Stimulated activated CD4-positive, alpha-beta T cell treated with anti-CD3 and anti-CD28 coated beads, TNF-alpha, amount 100 ng/mL, for 24 hours (primary cell): ENCODE measurements at places on chromosomes 6 and 20.

DNA sequence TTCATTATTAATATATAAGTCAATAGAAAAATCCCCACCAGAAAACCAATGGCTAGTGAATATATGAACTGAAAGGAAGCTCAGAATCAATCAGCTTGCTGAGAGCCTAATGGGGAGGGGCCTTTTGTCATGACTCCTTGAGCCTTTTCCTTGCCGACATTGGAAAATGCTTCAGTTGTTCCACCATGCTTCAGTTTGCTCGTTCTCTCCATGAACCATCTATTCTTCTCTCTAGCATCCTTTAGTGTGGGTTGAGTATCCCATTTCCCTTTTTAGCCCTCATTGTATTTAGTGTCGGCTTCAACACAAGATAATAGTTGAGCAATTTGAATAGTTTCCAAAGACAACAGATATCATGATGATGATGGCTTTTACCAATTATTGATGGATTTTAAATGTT lies 139.9 kb downstream of the ADGRG6 start:
- DNase-seq, result no peak

DNA sequence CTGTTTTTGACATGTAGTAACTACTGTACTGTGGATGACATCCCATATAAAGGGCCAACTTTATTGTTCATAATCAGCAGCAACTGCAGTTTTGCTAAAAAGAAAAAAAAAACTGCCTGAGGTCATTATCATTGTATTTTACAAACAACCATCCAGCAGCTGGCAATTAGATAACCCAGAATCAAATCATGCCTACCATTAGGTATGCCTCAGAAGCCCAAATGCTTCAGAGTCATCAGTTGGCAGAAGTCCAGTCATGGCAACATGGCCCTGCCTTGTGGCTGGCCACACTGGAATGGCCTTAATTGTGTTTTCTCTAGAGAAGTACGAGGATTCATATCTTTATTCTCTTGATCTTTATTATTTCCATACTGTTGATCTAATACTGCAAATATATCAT lies 462.4 kb upstream of the NRSN1 start:
- DNase-seq, result no peak

GRCh38 chr6:137933696-137934095 lies 66.6 kb downstream of the TNFAIP3 start:
- DNase-seq, result no peak

DNA sequence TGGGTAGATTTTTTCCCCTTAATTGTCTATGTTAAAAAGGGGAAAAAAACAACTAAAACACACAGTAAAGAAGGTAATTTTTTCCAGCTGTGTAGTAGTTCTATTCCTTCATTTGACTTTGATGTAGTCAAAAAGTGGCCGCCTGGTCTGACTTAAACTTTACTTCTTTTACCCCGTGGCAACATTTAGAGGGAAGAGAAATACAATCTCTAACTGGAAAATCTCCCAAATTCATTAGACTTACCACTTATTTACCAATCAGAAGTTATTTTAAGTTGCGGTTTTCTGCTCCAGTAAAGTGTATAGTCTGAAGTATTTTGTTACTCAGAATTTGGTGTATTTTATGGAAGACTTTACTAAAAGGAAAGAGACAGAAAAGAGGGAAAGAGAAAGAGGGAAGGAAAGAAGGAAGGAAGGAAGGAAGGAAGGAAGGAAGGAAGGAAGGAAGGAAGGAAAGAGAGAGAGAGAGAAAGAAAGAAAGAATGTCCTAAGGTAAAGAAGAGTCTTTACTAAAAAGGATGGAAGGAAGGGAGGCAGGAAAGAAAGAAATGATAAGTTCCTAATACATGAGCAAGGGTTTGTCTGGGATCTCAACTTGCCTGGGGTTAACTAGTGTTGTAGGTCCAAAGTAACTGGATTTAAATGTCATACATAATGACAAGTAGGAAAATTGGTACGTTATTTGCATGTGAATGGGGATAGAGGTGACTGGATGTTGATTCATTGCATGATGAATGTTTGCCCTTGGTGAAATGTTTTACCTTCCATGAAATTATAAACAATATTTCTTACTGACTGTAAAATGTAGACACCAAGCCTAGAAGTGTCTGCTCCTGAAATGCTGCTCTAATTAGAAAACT lies 135.1 kb downstream of the SAMD5 start:
- DNase-seq, result no peak

DNA sequence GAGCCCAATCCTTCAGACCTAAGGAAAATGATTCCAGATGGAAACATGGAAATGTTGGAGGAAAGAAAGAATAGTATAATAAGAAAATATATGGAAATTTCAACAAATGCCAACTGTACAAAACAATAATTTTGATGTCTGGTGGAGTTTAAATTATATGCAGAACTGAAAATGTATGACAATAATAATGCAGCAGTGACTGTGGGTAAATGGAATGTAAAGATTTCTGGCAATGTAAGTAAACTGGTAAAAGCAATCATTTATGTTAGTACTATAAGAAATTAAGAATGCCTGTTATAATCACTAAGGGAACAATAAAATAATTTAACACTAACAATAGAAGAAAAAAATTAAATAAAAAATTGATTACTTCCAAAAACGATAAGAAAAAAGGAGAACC lies 89.0 kb downstream of the EDN1 start:
- DNase-seq, result no peak

DNA sequence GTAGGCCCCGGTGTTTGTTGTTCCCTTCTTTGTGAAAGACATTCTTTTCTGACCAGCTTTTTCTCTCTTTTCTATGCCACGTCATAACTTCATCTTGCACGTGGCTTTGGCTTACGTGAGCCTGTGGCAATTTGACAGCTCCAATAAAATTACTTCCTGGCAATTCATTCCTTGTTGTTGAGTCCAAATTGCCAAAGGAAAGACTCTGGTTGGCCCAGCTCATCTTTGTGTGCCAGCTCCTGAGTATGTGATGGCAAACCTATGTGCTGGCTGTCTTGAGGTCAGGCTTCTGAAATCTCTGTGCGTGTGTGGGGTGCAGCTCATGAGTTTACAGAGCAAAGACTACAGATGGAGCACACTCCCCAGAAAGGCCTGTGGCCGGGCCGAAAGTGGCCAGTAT lies 272.5 kb upstream of the SGK1 start:
- DNase-seq, result no peak

DNA sequence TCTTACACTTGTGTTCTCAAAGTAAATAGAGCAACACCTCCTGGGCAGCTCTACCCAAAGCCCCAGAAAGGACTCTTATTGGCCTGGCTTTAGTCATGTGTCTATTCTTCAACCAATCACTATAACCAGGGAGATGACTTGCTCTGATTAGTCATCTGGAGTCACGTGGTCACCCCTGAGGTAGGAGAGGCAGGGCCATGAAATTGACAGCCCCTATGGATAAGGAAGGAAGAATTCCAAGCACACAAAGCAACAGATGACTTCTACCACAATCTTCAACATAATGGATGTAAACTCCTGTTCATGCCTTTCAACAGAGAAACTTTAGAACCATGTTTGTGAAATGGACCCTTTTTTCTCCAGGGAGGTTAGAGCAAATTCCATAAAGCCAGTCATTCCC lies 24.6 kb upstream of the EYA2 start:
- DNase-seq, result no peak

DNA sequence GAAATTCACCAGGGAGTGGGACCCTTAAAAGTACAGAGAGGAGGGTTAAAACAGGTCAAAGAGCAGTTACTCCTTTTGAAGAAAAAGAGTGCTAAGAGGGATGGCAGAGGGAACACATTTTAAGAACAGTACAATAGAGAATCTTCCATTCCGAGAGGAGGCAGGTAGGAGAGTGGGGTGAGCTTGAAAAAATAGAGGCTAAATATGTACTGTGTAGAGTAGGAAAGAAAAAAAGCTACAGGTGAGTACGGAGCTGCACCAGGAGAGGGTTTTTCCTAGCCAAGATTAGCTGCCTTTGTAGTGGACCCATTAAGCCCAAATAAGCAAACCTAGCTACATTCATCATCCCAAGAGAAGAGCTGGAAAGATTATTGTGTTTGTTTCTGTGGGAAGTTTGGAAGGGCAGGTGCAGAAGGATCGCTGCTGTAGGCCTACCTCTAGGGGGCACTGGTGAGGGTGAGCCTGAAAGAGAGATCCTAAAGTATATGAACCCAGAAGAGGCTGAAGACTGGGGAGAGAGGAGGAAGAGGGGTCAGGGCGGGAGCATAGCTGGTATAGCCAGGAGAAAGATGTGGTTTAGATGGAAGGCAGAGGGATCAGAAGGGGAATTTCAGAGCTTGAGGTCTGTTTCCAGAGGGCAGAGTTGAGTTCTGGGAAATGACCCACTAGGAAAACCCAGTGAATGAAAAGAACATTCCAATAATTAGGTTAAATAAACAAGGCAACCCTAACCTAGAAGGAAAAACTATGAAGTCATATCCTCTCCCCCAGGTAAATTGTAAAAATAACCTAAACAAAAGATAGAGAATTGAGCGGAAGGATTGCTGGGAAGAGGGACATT lies 50.2 kb upstream of the HINT3 start:
- peak; percentile 45 for DNase-seq

DNA sequence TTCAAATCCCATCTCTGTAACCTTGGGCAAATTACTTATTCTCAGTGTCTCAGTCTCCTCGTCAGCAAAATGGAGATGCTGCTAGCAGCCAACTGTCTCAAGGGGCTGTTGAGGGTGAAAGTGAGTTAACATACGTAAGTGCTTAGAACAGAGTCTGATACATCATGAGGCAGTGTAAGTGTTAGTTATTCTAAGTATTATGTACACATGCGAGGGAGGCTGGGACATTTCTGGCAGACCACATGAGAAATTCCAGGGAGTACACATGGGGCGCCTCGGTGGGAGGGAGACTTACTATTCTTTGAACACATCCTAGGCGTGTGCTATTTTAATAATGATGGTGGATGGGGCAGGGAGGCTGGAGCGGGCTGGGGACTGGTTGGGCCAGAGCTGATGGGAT lies 99.1 kb downstream of the DLGAP4 start:
- DNase-seq, result no peak

DNA sequence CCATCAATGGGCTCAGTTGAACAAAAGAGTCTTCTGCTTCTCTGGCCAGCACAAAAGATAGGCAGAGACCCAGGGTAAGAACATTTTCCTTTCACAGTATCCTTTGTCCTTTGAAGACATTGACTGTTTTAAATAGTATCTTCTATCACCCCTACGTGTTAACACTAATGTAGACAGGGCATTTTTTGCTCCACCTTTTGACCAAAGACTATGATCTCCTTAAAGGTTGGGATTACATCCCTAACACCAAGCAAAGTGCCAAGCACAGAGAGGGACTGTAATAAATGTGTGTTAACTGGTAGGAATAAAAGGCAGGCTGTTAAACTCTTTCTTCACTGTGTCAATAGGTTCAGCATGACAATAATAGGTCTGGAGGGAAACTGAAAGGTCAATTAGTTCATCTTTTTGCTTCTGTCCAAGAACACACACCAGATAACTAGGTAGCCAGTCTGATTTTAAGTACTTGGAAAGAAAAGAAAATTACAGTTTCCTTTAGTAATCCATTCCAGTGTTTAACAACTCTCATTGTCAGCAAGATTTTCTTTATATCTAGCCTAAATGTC lies 63.6 kb upstream of the NOX3 start:
- DNase-seq, result no peak

- DNase-seq, result no peak
Measured at GRCh38 chr20:56897318-56897957, 268.3 kb downstream of the TFAP2C start.

DNA sequence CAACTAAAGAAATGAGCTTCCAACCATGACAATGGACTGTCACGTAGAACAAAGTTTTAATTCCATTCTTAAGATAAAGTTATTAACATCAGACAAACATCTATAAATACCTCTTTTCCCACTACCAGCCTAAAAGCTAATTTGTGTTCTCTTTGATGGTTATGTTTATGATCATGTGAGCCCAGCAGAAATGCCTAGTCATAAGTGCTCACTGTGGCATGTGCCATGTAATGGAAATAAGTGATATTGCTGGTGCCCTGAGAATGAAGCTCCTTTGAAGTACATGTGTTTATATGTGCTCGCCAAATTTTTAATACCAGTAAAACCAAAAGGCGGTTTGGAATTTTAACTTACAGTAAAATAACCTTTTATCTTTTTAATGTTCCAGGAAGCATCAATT lies 205.8 kb downstream of the ISM1 start:
- DNase-seq, result no peak
